ENCODE measurements at places on chromosomes 3 and 15. TPM values are rescaled to one million over a fixed set of nuclear protein-coding genes. Genes with fewer than 3 reads are reported as not detected.

- no peak for DNase-seq
Observed at GRCh38 chr3:186665625-186666188, at the start of gene HRG. TSS of gene HRG (plus strand) at chr3:186666014. CDS start at chr3:186666032, 18 bp downstream.

DNA sequence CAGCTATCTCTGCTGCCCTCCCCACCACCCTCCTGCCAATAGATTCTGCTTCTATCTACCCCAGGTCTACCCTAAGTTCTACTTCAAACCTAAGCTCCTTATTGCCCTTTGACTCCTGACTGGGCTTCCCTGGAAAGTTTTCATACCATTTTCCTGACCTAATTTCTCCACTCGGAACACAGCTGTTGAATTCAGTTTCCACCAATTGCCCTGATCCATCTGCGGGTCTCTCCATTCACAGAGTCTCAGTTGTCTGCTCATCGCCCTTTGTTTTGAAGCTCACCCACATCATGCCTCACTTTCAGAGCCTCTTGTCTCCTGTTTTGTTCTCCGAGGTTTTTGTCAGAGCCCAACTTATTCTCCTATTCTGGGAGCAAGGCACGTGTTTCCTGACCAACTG is 56.8 kb upstream of the ABI3BP start:
- no peak for DNase-seq

GRCh38 chr3:81279481-81280379 is 481.7 kb downstream of the GBE1 start:
- DNase-seq = no peak

DNA sequence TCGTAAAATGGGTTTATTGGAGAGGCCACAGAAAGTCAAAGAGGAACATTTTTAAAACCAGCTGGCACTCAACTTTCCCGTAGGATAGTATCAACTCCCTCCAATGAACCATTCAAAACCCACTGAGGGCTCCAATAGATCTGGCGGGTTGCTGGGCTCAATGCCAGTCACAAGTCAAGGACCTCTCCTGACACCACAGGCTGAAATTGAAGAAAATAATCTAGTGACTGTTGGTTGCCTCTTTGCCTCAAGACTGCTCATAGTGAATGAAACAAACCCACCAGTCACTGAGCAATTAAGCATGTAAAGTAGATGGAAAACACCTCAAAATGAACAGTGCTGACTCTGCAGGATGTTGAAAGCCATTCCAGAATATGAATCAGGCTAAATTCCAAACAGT is 500.6 kb upstream of the AGTR1 start:
- DNase-seq = no peak

CCNDBP1 gene
- 106 TPM for total RNA-seq

- no peak for DNase-seq
Observed at GRCh38 chr3:14721126-14721864, 46.4 kb downstream of the C3orf20 start.

ITGB5 gene
- 286 TPM for total RNA-seq

DNA sequence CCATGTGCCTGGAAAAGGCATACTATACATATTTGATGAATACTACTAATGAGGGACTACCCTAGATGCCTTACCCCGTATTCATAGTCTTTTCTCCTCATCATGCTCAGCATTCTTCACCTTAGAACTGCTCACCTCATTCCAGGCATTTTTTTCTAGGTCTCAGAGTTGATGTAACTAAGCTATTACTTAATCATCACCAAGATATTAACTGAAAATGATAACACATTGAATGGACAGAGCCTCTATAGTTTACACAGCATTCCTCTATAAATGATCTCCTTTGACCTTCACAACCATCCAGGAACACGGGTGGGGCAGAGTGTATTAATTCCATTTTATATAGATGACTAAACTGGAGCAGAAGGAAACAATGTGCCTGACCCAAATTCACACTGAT is 174.1 kb upstream of the DPH6 start:
- no peak for DNase-seq

DNA sequence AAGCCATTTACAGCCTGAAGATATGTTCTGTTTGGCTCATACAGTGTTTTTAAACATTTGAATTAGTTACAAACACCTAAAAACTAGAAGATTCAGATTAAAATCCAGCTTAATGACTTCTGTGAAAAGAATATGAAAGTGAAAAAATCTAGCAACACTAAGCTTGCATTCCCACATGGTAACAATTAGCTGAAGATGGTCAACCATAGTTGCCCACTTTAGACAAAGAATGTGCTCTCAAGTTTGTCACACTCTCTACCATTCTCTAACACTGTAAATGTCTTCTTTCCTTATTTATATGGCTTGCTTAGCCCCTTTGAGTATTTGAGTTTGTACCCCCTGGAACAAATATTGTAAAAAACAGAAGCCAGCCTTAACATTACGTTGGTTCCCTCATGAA is 32.7 kb downstream of the HDGFL3 start:
- DNase-seq = no peak
